ENCODE measurements at places on chromosomes 13 and 19.

DNA sequence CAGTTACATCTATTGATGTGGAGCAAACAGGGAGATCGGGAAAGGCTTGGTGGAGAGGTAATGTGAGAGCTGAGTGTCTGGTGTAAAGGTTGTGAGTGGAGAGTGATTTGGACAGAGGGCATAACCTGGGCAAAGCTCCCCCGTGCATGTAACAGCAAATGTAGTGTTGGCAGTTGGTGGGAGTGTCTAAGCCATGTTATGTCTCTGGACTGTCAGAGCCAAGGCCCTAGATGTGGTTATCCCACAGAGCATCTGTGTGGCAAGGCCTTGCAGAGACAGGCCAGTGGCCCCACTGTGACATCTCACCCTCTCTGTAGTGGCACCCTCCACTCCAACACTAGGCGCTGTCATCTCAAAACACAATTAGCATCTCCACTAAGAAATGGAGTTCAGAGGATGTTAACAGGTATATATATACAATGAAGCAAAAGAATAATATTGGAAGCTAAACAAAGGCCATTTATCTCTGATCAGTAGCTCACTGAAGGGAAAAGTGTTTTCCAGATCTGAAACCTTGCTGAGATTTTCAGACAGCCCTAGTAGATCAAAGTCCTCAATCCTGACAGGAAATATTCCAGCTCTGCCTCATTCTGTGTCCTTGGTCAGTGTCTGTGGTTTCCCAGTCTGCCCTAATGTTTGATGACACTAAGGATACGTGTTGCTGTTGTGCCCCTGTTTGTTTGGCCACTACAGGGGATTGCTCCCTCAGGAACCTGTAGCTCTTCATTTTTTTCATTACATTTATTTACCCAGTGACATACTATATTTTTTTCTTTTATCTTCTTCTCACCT lies 20.2 kb downstream of the POLR1D start:
- DNase-seq, result no peak

DNA sequence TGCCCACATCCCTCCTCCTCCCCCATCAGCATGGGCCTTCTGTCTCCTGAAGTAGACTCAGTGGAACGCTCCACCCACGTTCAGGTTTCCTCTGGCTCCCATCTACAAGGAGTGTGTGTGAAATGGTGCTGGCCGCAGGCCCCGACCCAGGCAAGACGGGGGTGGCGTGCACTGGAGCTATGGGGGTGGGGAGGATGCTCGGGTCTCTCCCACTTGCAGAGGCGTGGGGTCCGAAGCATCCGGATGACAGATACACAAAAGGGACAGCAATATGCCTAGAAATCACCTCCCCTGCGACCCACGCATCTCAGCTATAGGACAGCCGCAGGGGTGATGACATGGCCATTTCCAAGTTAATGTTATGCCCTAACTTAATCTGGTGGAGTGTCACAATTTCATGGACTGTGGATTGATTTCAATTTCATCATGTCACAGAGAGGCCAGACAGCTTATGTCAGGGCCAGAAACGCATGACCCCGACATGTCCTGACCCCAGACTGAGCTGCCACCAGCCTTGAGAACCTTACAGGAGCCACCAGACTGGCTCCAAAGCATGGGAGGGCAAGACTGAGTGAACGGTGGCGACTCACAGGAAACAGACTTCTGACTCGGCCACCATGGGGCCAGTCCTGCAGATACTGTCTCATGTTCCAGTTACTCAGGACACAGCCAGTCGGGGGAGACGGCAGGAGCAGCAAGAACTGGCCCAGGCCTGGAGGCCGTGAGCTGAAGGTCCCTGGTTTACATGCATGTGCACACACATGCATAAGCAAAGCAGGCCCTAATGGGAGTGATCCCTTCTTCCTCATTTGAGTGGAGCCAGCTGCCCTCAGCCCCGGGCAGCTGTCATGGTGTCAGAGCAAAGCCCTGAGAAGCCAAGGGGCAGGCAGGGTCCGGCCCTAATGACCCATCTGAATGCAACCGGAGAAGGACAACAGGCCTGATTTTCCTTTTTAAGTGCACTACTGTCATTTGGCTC lies 82.2 kb downstream of the SLC7A1 start:
- no peak for DNase-seq

DNA sequence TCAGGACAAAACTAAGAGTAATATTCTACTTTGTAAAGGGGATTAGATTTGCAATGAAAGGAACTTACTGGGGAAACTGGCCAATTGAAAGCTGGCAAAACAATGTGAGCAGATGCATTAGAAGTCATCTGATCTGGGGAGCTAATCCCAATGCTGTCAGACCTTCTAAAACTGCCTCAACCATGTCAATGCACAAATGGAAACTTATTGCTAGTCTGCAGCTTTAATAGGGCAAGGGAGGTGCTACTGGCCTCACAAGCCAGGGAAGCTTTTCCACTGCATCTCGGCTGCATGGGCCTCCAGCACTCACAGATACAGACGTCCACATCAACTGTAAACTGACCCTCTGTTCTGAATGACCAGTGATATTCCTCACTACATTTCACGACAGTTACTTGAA lies 154.2 kb downstream of the LHFPL6 start:
- DNase-seq, result no peak

- no peak for DNase-seq
Measured at GRCh38 chr13:90444232-90444631, 903.3 kb upstream of the MIR17HG start.

- DNase-seq, result no peak
Measured at GRCh38 chr13:110365876-110366275, 58.8 kb downstream of the COL4A2 start.

GRCh38 chr13:28001049-28001448 lies 12.6 kb upstream of the URAD start:
- no peak for DNase-seq

All from ACHN (cell line).